ENCODE measurements at places on chromosomes 5 and 9.
A peak's percentile ranks its signal among the peaks of the same experiment; 100 is the strongest.

- DNase-seq, result no peak
Observed at GRCh38 chr5:86986837-86987236, 280.8 kb upstream of the RASA1 start.

GRCh38 chr5:113331209-113331551 is 103.6 kb downstream of the TSSK1B start:
- DNase-seq, result no peak

- DNase-seq, result no peak
Observed at GRCh38 chr5:165622864-165623536, 2117.6 kb downstream of the MAT2B start.

GRCh38 chr5:73182307-73182706 is 9.3 kb downstream of the TMEM174 start:
- DNase-seq, result no peak

GRCh38 chr5:141641634-141642267 is 5.0 kb downstream of the RELL2 start:
- peak; percentile 31 for DNase-seq

GRCh38 chr9:37062336-37062735 is 28.3 kb upstream of the PAX5 start:
- no peak for DNase-seq

- no peak for DNase-seq
Observed at GRCh38 chr9:28892538-28892937, 1319.3 kb upstream of the C9orf72 start.

DNA sequence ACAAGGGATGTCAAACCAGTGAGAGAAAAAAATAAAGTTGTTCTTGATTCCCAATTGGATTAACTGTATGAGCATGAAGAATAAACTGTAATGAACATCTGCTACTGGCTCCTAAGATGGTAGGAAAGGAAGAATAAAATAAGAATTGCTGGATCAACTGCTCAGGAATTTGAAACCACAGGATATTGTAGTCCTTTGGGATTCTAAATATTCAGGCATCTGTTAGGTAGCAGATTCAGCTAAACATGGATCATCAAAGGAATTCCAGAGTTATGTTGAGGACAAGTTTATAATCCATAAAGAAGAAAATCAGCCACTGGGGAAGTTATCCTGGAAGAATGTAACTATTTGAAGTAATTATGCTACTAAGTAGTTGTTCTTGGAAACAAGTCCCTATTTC is 65.8 kb downstream of the ISL1 start:
- no peak for DNase-seq

GRCh38 chr5:127821896-127822295 is 118.7 kb downstream of the CCDC192 start:
- DNase-seq, result no peak

- no peak for DNase-seq
Observed at GRCh38 chr5:79842006-79842881, 148.8 kb downstream of the MTX3 start.

GRCh38 chr5:45521067-45521466 is 175.1 kb downstream of the HCN1 start:
- no peak for DNase-seq

GRCh38 chr5:136133922-136134379 is 1.3 kb downstream of the SMAD5 start:
- DNase-seq, result no peak
